ENCODE measurements at places on chromosomes 2 and 18.

DNA sequence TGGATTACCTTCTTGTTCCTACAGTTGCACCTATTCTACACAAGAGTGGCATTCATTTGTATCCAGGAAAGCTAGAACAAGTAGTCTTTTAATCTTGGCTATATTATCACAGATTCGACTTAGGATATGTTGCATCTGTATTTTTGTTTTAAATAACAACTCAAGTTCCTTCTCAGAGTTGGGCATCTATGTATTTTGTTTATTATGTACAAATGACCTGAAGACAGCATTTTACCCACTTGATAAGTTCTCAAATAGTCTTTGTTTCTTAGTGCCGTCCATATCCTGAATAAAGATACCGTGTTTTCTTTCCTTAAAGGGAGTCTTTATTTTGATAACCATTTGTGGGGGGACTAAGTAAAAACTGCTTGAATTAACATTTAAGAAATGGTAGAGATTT is 2.9 kb downstream of the ITPRID2 start:
- no peak for DNase-seq

- DNase-seq = no peak
Observed at GRCh38 chr2:33660416-33661123, 61.5 kb upstream of the FAM98A start.

- no peak for DNase-seq
Observed at GRCh38 chr2:13335862-13336535, 619.3 kb downstream of the TRIB2 start.

GRCh38 chr18:3782901-3783300 is 332.9 kb downstream of the TGIF1 start:
- no peak for DNase-seq

DNA sequence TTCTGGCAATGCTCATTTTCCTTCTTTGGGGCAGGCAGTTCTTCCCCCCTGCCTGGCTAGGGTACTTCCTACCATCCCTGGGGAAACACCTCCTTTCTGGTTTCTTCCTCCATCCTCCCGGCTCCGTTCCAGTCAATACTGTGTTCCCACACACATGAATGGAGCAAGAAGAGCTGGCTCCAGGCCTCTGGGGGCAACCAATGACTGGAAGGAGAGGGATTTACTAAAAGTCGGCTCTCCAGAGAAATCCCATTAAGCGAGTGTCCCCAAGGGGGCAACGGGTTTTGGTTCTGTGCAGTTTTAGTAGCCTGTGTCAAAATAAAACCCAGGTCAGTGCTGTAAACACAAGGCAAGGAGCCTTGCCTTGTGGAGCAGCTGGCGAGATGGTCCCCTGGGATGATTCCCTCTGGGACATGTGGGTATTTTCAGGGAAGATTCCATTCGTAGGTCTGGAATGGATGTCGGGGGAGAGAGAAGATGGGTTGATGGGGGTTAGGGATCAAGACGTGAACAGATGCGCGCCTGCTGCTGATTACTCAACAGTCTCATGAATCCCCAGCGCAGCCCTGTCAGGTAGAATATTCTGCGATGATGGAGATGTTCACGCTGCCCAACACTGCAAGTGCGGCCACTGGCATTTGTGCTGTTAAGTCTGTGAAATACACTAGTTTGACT is 32.0 kb downstream of the EMILIN2 start:
- DNase-seq = no peak

DNA sequence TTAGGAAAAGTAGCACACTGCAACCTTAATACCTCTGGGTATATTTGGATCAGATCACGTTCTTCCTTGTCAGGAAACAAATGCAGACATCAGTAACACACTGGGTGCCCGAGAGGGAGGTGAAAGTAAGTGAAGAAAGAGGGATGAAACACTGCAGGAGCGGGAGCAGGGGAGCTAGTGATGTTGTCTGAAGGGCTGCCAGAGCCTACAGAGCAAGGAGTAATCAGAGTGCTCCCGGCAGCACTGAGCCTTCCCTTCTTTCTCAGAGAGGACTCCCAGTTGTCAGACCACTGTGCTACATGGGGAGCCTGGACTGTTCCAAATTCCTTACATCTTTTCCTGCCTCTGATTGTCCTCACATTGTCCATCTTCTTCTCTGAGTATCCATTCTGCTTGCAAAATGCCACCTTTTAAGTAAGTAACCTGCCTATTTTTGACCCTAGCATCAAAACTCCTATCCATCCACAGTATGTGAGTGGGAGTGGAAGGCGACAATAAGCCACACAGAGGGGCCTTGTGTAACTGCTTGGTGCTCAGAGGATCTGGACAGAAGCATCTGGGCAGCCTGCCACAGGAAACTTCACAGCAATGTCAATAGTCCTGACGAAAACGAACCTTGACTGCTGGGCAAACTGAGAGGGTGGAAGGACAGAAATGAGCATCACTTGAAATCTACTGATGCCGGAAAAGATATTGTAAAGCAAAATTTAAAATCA is 10.8 kb upstream of the NAB1 start:
- DNase-seq = no peak

- DNase-seq = no peak
Observed at GRCh38 chr2:60432035-60432601, 121.3 kb downstream of the BCL11A start.

DNA sequence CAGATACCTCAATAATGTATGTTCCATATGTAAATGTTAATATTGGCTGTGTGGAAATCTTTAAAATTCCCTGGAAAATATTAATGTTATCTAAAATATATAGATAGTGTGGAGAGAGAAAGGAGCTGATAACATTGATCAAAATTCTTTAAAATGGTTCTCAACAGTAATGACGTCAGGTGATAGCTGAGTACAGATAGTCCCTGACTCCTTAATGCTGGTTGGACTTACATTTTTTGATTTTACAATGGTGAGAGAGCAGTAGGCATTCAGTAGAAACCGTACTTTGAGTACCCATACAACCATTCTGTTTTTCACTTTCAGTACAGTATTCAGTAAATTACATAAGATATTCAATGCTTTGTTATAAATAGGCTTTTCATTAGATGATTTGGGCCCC is 146.6 kb downstream of the GALNT3 start:
- no peak for DNase-seq

Data from amniotic stem cell (primary cell).